ENCODE measurements at places on chromosomes 1 and 21. TPM values are rescaled to one million over a fixed set of nuclear protein-coding genes. Genes with fewer than 3 reads are reported as not detected.
A peak's percentile ranks its signal among the peaks of the same experiment; 100 is the strongest.

- no peaks in the 10 kb centered on the region for H3K27me3 ChIP-seq
- H3K36me3 ChIP-seq: no peaks in the 10 kb centered on the region
- H3K4me1 ChIP-seq: peaks cover 8% of the 10 kb centered on the region
- no peak overlapping the region for H3K4me3 ChIP-seq
These were observed 29.8 kb upstream of the BMP8B start for GRCh38 chr1:39818482-39818881.

- no peak overlapping the region for H3K4me3 ChIP-seq
- H3K27me3 ChIP-seq: no peaks in the 10 kb centered on the region
- H3K4me1 ChIP-seq: no peaks in the 10 kb centered on the region
- no peaks in the 10 kb centered on the region for H3K36me3 ChIP-seq
These were observed 175.4 kb upstream of the COA6 start for GRCh38 chr1:234197839-234198238.

DNA sequence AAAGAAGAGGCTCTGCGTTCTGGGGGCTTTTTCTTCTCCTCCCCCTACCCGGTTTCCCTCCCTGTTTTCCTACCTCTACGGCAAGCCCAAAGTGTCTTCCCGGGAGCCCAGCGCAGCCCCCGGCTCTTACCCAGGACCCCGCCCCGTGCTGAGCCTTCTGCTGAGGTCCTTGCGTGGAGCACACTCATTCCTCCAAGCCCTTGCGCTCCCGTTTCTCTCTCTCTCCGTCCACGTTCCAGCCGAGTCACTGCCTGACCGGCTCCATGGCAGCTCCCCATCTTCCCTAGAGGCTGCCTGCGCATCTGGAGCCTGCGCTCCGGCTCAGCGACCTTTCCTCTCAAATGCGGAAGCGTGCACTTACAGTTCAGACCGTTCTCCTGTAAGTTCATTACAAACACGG, 24.9 kb upstream of the PDXK start:
- no peak for DNase-seq
- no peaks in the 10 kb centered on the region for H3K4me1 ChIP-seq
- no peak overlapping the region for H3K27ac ChIP-seq
- no peak overlapping the region for H3K4me3 ChIP-seq

DNA sequence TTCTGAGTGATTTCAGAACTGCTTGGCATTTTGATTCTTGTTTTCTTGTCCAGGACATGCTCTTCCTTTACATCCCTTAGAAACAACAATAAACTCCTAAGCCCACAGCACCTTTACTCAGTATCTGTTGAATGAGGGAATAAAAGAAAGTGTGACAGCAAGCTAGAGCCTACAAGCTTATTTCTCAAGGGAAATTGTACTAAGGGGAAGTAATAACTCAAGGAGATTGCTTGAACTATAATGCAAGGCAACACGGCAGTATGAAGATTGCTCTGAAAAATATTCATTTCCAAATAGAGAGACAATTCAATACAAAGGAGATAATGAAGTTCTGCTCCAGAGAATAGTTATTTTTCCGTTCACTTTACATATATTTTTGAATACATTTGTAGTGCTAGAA, 6.5 kb downstream of the OR6P1 start:
- no peak for DNase-seq
- no peak overlapping the region for H3K4me3 ChIP-seq
- no peak overlapping the region for H3K27ac ChIP-seq

GRCh38 chr1:24551290-24551959, 4.5 kb upstream of the NCMAP start:
- H3K4me1 ChIP-seq: peaks cover 9% of the 10 kb centered on the region
- H3K36me3 ChIP-seq: no peaks in the 10 kb centered on the region
- no peak overlapping the region for H3K27ac ChIP-seq
- no peak for DNase-seq
- no peaks in the 10 kb centered on the region for H3K27me3 ChIP-seq

GRCh38 chr1:89994231-89994804, 592 bp upstream of the ZNF326 start:
- H3K27me3 ChIP-seq: no peaks in the 10 kb centered on the region
- DNase-seq: no peak
- H3K4me3 ChIP-seq: peak overlapping the region; percentile 64
- H3K27ac ChIP-seq: peak overlapping the region; percentile 96

The RXFP4 gene
- total RNA-seq: not detected

The CAPN8 gene
- total RNA-seq: 0.49 TPM

- no peaks in the 10 kb centered on the region for H3K27me3 ChIP-seq
- DNase-seq: no peak
- H3K27ac ChIP-seq: no peak overlapping the region
- no peaks in the 10 kb centered on the region for H3K36me3 ChIP-seq
- no peak overlapping the region for H3K4me3 ChIP-seq
These were observed 73.8 kb downstream of the UMODL1 start for GRCh38 chr21:42144679-42145568.

GRCh38 chr1:85992791-85993190, 163.8 kb downstream of the COL24A1 start:
- peak overlapping the region; percentile 3 for H3K4me3 ChIP-seq
- no peaks in the 10 kb centered on the region for H3K4me1 ChIP-seq
- H3K27ac ChIP-seq: no peak overlapping the region
- H3K36me3 ChIP-seq: no peaks in the 10 kb centered on the region

DNA sequence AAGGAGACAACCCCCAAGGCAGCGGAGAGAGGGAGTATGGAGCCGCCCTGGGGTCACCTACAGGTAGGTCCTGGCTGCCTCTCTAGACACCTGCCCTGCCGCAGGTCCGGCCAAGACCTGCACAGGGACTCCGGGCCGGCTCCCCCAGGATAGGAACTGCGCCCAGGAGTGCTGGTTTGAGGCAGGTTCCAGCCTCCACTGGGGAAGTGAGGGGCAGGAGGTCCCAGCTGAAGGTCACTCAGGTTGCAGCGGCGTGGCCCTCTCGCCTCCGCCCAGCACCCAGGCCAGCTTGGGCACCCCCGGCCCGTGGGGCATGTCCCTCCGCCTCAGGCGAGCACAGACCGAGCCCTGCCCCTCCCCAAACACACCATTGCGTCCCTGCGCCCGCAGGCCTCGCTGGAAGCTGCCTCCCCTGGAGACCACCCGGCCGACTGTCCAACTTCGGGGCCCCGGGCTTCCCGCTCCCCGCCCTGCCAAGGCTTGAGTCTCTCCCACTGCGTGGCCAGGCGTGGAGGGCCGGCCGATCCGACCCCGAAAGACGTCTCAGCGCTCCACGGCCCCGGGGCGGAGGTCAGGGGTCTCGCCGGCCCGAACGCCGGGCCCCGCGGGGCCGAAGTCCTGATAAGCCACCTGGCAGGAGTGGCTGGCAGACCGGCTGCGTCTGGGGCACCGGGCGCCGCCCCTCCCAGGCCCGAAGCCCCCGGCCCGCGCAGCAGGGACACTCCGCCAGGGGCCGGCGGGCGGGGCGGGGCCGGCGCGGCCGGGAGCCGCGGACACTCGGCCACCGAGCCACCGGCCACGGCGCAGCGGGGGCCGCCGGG, 1.4 kb upstream of the SKI start:
- peaks cover 32% of the 10 kb centered on the region for H3K4me1 ChIP-seq
- no peaks in the 10 kb centered on the region for H3K36me3 ChIP-seq
- H3K4me3 ChIP-seq: peak overlapping the region; percentile 95
- H3K27ac ChIP-seq: peak overlapping the region; percentile 98
- no peaks in the 10 kb centered on the region for H3K27me3 ChIP-seq

The AMY1C gene
- not detected for total RNA-seq

The SPATA45 gene
- not detected for total RNA-seq

GRCh38 chr1:172401477-172401876, 19.0 kb upstream of the C1orf105 start:
- H3K4me3 ChIP-seq: no peak overlapping the region
- no peaks in the 10 kb centered on the region for H3K27me3 ChIP-seq
- peaks cover 31% of the 10 kb centered on the region for H3K4me1 ChIP-seq
- H3K36me3 ChIP-seq: no peaks in the 10 kb centered on the region

The ADORA1 gene
- total RNA-seq: 5.2 TPM

The UQCRHL gene
- 1.5 TPM for total RNA-seq

DNA sequence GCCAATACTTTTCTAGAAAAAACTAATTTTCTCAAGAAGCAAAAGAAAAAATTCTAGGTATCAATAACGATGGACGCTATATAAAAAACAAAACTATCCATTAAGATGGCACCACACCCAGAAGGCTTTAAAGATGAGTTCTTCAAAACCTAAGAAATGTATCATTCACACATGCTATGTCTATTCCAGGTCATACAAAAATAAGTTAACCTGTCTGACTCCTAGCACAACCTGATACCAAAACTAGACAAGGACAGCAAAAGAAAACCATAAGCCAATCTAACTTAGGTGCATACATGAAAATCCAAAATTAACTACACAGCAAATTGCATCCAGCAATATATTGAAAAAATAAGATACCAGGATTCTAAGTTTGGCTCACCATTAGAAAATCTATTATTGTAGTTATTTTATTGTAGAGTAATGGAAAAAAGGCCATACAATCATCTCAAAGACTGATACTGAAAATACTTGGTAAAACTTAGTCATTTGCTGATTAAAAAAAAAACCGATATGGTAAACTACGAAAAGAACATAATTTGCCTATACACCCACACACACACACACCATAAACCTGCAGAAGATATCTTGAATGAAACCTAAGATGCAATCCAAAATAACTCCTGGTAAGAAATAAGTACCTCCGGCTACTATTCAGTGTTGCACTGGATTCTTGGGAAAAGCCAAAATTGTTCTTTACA, 55.0 kb downstream of the TRAF5 start:
- peak overlapping the region; percentile 68 for H3K4me3 ChIP-seq
- H3K27ac ChIP-seq: no peak overlapping the region
- DNase-seq: no peak
- H3K27me3 ChIP-seq: no peaks in the 10 kb centered on the region
- H3K36me3 ChIP-seq: no peaks in the 10 kb centered on the region

- no peaks in the 10 kb centered on the region for H3K36me3 ChIP-seq
- no peaks in the 10 kb centered on the region for H3K4me1 ChIP-seq
- H3K27me3 ChIP-seq: no peaks in the 10 kb centered on the region
- peak overlapping the region; percentile 55 for H3K27ac ChIP-seq
These were observed 55.9 kb downstream of the CD58 start for GRCh38 chr1:116514708-116515525.

DNA sequence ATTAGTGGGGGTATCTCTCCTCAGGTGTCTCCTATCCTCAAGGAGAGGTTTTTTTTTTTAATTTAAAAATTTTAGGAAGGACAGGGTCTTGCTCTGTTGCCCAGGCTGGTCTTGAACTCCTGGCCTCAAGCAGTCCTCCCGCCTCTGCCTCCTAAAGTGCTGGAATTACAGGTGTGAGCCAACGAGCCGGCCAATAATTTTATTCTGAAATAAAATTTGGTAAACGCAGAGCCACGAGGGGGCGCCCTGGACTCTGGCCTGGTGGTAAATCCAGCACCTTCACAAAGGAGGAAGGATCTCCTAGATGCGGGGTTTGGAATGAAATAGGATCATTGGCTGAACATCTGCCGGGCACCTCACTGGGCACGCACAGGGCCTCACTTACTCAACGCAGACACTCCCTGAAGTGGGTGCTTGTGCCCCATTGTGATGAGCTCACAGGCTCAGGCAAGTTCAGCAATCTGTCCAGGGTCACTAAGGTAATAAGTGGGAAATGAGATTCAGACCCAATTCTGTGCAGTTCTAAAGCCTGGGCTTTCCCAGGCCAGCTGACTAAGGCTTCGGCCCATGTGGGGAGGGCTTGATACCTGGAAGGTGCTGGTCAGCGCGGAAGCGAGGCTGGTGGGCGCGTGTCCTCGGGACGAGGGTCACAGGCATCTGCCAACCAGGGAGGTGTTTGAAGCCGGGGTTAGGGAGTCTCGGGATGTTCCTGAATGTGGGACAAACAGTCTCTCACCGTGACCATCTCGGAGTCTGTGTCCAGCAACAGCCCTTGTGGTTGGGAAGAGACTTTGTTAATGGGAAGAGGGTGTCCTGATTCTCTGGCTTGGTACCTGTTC, 32.7 kb upstream of the ETV3 start:
- DNase-seq: no peak
- H3K4me3 ChIP-seq: no peak overlapping the region
- H3K27ac ChIP-seq: no peak overlapping the region
- no peaks in the 10 kb centered on the region for H3K36me3 ChIP-seq

DNA sequence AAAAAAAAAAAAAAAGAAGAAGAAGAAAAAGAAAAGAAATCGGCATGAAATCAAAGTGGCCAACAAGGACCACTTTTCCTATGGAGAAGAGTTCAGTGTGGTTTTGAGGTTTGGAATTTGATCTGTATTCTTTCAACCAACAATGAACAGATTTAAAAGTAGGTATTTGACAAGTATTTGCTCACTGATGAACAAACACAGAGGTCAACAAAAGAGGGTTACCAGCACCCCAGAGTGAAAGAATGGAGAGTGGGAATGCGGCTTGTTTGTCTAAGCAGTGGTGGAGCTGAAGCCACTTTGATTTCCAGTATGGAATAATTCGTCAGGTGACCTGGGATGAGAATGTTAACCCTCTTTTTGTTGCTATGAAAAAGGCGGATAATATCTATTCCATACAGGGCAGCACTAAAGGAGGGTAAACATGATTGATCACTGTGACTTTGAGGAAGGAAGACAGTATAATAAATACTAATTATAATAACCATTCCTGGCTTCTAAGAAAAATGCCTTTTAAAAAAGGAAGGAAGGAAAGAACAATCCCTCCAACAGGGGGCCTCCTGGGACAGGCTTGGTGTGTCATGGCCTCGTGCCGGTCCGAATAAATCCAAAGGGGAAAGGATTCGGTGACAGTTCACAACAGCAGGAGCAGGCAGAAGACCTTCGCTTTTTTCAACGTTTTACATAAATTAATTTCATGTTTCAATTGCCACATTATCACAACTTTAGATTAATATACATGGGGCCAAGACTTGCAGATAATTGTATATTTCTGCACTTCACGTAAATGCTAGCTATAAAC, 37.2 kb upstream of the SIM2 start:
- DNase-seq: no peak
- H3K27ac ChIP-seq: no peak overlapping the region
- H3K36me3 ChIP-seq: no peaks in the 10 kb centered on the region

DNA sequence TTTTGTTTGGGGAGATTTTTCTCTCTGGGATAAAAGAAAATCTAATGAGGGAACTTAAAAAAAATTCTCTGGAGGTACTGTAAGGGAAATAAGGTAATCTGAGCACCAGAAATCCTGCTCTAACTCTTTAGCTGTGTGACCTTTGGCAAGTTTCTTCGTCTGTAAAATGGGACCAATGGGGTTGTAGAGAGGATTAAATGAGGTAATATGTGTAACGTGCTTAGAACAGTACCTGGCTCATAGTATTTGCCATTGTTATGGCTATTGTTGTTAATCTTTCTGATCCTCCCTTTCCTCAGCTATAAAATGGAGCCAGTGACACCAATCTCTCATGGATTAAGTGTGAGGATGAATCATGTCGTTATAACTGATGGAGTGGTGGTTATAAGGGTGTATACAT, 845 bp upstream of the KLHDC8A start:
- no peak overlapping the region for H3K27ac ChIP-seq
- H3K27me3 ChIP-seq: no peaks in the 10 kb centered on the region
- no peaks in the 10 kb centered on the region for H3K36me3 ChIP-seq
- H3K4me1 ChIP-seq: peaks cover 9% of the 10 kb centered on the region
- DNase-seq: no peak
- H3K4me3 ChIP-seq: no peak overlapping the region

- no peak overlapping the region for H3K4me3 ChIP-seq
- no peak for DNase-seq
- H3K27me3 ChIP-seq: no peaks in the 10 kb centered on the region
- no peak overlapping the region for H3K27ac ChIP-seq
These were observed 651.6 kb downstream of the PLPP3 start for GRCh38 chr1:55927702-55928290.

The PCBP3 gene
- 4.9 TPM for total RNA-seq

The GPR52 gene
- total RNA-seq: 2.7 TPM
